ENCODE measurements at places on chromosomes 5 and 9.

DNA sequence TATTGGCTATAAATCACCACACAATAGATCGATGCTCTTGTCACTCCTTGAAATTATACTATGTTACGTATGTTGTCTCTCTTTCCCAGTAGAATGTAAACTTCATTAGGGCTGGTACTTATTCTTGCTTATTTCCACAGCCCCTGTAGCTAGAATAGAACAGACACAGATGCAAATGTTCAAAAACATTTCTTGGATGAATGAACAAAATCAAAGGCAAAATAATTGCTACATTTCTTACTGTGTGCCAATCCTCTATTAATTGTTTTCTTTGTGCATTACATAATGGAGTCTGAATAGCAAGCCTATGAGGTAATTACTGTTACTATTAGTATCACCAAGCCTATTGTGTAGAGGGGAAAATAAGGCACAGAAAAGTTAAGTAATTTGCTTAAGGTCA is 725 bp upstream of the OR13C2 start:
- no peak for DNase-seq

DNA sequence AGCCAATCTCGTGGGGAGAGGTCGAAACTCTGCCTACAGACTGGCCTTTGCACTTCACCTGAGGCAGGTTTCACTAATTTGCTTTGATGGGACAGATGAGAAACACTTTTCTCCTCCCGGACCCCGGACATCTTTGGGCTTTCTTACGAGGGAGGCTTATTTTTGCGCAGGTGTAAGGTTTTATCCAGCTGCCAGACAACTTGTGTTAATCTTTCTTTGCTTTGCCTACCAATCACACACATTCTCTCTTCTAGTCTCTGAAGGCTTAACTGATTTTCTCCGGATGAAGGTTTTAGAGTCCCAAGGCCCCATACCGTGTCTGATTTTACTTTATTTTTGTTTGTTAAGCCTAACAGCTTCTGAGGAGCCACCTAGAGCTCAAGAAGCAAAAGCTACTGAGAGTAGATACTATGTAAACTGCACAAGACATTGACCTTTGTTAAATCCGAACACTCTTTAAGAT is 436 bp upstream of the EMB start:
- DNase-seq, result no peak

DNA sequence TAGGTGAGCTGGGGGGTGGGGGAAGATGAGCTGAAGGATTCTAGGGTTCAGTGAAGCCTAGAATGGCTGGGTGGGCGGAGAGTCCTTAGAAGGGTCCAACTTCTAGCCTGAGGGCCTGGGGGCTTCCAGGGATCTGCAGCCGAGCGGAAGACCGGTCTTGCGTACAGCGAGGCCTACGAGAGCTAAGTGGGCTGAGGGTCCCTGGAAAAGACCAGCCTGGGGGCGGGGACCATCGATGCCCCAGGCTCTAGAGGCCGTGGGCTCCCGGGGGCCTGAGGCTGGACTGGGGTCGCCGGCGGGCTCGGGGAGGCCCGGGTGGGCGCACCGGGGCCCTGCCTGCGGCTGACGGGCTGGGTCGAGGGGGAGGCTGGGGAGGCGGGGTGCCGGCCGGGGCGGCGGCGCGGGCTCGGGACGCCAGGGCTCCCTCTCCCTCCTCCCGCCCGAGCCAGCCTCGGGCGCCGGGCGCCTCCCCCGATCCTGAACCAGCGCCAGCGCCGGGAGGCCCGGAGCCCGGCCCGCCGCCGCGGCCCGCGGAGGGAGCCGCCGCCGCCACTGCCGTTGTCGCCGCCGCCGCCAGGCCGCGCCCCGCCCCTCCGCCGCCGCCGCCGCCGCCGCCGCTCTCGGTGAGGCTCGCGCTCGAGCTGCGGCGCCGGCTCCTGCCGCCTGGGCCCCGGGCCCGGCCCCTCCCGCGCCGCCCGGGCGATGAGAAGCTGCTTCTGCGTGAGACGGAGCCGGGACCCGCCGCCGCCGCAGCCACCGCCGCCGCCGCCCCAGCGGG is at the start of gene MVB12B:
Gene MVB12B (plus strand): TSS at position 602 of the 778 bp plus-strand sequence. CDS start 101 bp downstream, at position 703.
- peak; percentile 34 for DNase-seq

DNA sequence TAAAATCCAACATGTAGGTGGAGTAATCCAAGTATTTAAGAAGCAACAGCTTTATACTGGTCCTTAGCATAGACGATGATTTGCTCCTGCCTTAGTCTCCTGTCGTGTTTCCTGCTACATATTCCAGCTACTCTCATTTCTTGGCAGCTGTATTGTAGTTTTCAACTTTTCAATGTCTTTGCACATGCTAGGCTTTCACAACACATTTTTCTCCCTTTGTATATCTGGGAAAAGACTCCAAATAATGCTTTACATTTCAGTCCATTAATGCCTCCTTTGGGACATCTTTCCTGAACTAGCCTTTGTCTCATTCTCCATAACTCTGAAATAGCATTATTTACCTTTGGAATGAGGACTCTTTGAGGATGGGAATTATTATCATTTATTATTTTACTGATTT is 508.0 kb downstream of the PTPRD start:
- no peak for DNase-seq
